Dermis microvascular lymphatic vessel endothelial cell (primary cell): ENCODE measurements at places on chromosomes 5 and 9. TPM values are rescaled to one million over a fixed set of nuclear protein-coding genes. Genes with fewer than 3 reads are reported as not detected.

DNA sequence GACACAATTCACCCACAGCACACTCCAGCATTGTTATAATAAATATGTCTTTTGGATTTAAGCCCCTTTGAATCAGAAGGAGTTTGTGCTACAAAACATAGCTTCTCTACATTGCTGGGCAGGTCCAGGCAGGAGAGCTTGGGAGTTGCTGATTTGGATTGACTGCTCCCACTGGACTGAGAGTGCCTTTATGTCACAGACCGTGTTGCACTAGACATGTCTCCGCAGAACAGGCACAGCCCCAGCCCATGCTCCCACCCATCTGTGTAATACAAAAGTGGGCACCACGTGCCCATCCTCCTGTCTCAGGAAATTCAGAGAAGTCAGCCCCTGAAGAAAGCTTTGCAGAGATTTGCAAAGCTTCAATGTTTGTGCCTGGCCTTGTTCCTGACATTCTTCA, 117.1 kb downstream of the MED10 start:
- DNase-seq, result no peak

GRCh38 chr5:154117930-154118329, 72.6 kb upstream of the GALNT10 start:
- no peak for DNase-seq

GRCh38 chr9:70902692-70903131, 218.7 kb downstream of the TRPM3 start:
- peak; percentile 39 for DNase-seq

- peak; percentile 57 for DNase-seq
These were observed 279.8 kb upstream of the POU5F2 start for GRCh38 chr5:94021246-94021645.

DNA sequence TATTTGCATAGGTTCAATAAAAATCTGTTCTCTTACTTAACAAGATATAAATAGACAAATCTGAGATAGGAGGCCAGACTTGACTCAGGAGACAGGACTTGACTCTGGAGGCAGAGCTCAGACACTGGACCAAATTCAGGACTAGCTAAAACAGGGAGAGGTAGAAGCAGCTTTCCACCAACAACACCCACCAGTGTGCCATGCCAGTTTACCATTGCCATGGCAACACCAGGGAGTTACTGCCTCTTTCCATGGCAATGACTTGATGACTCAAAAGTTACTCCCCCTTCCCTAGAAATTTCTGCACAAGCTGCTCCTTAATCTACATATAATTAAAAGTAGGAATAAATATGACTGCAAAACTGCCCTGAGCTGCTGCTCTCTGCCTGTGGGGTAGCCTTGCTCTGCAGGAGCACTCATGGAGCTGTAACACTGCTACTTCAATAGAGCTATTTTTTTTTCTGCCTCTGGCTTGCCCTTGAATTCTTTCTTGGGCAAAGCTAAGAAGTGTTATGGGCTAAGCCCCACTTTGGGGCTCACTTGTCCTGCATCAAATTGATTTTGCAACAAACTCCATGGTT, 473.0 kb downstream of the PLK2 start:
- peak; percentile 26 for DNase-seq

- peak; percentile 36 for DNase-seq
These were observed 12.0 kb downstream of the INIP start for GRCh38 chr9:112705768-112706427.

- no peak for DNase-seq
These were observed 209.1 kb downstream of the MAPKAP1 start for GRCh38 chr9:125497906-125498305.

- DNase-seq, result no peak
These were observed 50.0 kb downstream of the CAMSAP1 start for GRCh38 chr9:135857371-135857786.

- DNase-seq, result no peak
These were observed 53.2 kb downstream of the MSX2 start for GRCh38 chr5:174777583-174777982.

The CEL gene
- total RNA-seq, result 0.13 TPM in 2 replicates

The MARCOL gene
- total RNA-seq, result not detected in 2 replicates

The FUBP3 gene
- total RNA-seq, result 26.7 and 27.1 TPM in 2 replicates

The PCSK1 gene
- 0.13 and 0.26 TPM in 2 replicates for total RNA-seq

The NKD2 gene
- 0.13 and 0.76 TPM in 2 replicates for total RNA-seq
